ENCODE measurements at places on chromosomes 4 and X.

DNA sequence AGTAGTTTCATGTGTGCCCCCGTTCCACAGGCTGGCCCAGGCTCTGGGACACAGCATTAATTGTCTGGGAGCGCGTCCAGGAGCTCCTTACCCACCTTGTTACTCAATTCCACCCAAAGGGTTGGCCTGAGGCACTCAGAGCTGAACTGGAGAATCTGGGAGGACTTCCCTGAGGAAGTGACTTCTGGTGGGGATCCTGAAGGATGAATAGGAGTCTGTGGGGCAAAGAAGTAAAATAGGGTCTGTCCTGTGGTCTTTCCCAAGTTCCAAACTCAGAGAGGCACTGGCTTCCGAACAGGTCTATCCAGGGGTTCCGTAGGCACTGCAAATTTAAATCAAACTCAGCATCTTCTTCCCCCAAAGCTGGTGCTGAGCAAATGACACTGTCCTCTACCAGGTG lies 204.3 kb downstream of the AFAP1 start:
- no peak for DNase-seq

- DNase-seq = no peak
Observed at GRCh38 chrX:50877310-50877709, 33.2 kb upstream of the BMP15 start.

- DNase-seq = peak; percentile 76
Observed at GRCh38 chr4:145481164-145481941, at the start of gene SMAD1. Gene SMAD1, plus strand, starts transcription at chr4:145481853. Its CDS starts 32,761 bp downstream, at chr4:145514614.

DNA sequence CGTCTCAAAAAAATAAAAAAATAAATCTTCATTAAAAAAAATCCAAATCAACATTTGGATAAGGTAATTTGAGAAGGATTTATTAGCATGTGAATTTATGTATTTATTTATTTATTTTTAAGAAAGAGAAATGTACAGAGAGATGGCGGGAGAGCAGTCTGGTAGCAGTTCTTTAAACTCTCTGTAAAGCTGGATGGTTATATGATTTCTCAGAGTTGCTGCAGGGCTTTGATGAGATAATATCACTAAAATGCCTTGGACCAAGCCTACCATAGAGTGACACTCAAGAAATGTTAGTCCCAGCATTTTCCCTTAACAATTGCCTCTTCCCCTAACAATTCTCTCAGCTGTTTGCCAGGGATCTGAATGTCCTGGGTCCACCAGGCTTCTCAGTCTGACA lies 103.4 kb upstream of the LNX1 start:
- DNase-seq = no peak

GRCh38 chr4:8052160-8052691 lies 106.4 kb downstream of the ABLIM2 start:
- no peak for DNase-seq

- no peak for DNase-seq
Observed at GRCh38 chr4:142347241-142347640, 498.9 kb downstream of the INPP4B start.

DNA sequence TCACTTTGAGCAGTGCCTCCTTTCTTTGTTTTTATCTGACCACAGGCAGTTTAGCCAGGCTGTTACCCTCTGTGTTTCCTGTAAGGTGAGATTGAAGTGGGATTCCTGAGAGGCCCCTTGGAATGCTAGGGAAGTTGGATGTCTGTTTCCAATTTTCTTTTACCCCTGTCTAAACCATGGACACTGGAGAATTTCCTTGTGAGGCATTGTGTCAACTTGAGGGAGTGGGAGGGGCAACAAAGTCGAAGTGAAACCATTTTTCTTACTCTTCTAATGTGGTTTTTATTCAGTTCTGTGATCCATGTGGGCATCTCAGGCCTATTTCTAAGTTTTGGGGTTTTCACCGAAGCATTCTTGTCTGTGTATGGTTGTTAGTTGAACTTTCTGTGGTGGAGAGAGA lies 296.1 kb upstream of the UGT8 start:
- peak; percentile 14 for DNase-seq

DNA sequence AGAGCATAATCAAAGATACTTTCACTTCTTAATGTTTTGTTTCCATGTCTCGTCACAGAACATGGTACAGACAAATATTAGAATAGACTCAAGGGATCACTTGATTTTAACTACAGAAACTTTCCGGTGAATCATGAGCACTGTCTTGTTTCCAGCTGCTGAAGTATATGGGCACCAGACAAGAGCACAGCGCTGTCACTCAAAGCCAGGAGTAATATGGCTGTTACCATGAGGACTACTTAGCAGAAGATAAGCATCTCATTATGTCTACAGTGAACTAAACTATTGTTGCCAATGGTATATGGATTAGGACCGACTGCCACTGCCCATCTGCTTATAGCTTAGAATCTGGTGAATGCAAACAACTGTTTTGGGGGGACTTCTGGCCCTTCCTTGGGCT lies 34.3 kb downstream of the MECP2 start:
- DNase-seq = no peak

- peak; percentile 64 for DNase-seq
Observed at GRCh38 chr4:44447563-44448504, 775 bp downstream of the KCTD8 start.

DNA sequence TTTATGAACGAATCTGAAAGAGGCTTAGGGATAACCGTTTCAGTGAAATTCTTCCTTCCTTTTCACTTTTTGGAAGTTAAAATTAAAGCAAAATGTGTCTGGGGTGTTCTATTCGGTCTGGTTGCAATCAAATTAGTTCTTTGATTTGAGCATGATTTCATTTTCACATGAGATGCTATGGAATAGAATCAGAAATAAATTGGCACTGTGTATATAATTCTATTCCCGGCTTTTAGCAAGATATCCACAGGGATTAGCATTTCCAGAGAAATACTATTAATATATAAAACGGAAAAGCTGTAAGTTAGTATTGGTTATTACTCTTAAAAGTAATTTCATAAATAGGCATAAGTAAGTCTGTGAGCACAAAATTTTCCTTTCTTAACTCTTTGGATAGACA lies 1676.8 kb upstream of the PCDH7 start:
- DNase-seq = no peak

- DNase-seq = no peak
Observed at GRCh38 chr4:123116412-123116811, 194.0 kb upstream of the NUDT6 start.

DNA sequence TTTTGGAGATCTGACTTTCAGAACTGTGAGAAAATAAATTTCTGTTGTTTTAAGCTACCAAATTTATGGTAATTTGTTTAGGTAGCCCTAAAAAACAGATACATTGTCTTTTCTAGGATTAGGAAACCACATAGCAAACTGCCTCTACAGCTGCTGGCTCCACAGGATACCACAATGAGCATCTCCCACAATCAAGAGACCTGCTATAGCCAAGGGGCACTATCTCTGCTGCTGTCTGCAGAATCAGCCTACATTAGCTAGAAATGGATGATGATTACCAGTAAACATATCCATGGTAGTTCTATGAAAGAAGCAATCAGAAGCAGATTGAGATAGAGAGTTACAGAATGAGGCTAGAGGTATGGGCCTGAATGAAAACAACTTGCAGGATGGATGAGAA lies 244.4 kb upstream of the NDST4 start:
- no peak for DNase-seq

DNA sequence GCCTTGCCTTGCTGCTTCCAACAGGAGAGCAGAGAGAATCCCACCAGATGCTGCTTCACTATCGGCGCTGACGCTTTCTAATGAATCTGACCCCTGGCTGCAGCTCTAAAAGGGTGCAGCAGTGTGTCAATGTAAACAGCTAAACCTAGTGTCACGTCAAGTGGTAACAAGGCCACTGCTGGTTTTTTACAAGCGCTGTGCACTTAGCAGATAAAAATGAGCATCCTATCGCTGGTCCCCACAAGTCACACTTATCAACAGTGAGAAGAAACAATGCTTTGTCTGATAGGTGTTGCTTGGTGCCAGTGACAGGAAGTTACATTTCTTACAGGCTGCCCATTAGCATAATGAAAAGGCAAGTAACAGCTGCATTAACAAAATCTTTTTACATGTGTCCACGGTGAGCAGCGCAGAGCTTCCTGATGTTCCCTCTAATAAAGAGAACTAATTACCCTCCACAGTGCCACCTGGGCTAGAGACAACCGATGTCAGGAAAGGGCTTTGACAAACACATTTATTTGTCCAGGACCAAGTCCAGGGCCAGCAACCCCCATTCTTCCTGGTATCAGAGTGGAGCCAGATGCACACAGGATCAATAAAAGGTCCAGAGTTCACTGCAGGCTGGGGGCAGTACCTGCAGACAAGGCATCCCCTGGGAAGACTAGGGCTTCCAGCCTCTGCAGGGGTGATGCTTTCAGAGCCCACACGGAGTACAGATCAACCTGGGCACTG lies 176.0 kb downstream of the MGST2 start:
- DNase-seq = no peak

DNA sequence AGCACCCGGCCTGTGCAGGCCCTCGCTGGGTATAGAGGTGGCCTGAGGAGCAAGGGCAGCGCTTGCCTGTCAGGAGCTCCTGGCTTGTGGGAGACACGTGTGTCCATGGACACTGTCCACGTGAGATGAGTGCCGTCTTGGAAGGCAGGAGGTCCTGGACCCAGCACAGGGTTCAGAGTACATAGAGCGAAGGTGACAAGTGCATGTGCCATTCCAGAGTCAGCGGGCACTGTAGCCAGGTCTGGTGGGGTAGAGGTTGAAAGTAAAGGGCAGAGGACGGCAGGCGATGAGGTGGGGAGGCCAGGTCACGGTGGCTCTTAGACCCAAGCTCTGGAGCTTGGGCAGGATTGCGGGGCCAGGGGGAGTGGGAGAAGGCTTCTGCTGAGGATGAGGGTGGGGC lies 28.4 kb upstream of the TADA2B start:
- no peak for DNase-seq

GRCh38 chrX:110536816-110537215 lies 178.2 kb downstream of the RTL9 start:
- DNase-seq = no peak

- DNase-seq = peak; percentile 28
Observed at GRCh38 chrX:41516999-41517765, 70.0 kb downstream of the NYX start.

DNA sequence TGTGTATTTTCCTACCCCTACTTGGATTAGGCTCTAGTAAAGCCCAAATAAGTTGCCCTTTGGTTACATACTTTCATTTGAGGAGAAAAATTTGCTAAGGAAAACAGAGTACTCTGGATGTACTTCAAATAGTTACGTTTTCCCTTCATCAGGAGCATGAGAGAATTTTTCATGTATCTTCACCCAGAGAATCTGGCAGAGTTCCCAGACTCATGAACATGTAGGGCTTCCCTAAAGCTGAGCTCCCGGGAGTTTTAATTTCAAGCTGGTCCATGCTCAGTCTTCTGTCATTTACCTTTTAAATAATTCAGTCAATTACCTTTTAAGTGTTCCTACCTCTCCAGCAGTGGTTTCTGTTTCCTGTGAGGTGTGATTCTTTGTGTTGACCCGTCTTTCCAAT lies 367.5 kb upstream of the GRID2 start:
- DNase-seq = no peak

- no peak for DNase-seq
Observed at GRCh38 chrX:41066391-41066790, 18.9 kb upstream of the USP9X start.

- DNase-seq = no peak
Observed at GRCh38 chr4:149961876-149962597, 116.2 kb upstream of the DCLK2 start.

DNA sequence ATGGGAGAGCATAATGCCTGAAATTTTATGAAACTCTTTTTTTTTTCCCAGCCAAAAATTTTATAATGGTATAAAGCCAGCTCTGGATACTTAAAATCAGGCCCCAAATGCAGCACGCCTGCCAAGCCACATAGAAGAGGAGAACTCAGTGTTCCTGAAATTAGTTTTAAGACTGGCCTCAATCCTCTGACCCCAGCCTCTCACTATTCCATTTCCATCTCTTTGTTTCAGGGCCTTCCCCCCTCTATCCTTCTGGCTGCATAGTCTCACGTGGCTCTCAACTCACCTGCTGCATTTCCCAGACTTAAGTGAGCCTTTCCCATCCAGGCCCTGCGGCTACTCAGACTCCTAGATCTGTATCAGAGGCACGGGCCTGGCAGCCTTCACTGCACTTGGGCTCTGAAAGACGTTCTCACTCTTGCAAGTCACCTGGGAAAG lies 5.2 kb upstream of the CBR4 start:
- peak; percentile 75 for DNase-seq

GRCh38 chr4:8847331-8847730 lies 24.3 kb downstream of the HMX1 start:
- peak; percentile 2 for DNase-seq

DNA sequence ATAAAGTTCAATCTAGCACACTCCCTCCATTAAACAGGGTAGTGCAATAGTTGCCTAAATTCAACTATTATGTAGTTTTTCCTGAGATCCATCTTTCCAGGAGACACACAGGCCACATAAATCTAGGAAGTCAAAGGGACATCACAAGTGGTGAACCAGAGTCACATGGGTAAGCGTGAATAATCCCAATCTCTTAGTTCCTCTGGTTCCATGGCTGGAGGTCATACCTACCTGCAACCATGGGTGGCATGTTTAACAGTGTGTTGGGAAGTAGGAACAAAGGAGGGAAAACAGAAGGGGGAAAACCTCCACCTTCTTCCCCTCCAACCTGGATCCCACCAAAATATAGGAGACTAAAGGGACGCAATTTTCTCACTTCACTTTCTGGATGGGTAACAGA lies 2651.6 kb downstream of the ARAP2 start:
- DNase-seq = no peak

- no peak for DNase-seq
Observed at GRCh38 chr4:181418496-181418895, 824.7 kb upstream of the TENM3 start.

DNA sequence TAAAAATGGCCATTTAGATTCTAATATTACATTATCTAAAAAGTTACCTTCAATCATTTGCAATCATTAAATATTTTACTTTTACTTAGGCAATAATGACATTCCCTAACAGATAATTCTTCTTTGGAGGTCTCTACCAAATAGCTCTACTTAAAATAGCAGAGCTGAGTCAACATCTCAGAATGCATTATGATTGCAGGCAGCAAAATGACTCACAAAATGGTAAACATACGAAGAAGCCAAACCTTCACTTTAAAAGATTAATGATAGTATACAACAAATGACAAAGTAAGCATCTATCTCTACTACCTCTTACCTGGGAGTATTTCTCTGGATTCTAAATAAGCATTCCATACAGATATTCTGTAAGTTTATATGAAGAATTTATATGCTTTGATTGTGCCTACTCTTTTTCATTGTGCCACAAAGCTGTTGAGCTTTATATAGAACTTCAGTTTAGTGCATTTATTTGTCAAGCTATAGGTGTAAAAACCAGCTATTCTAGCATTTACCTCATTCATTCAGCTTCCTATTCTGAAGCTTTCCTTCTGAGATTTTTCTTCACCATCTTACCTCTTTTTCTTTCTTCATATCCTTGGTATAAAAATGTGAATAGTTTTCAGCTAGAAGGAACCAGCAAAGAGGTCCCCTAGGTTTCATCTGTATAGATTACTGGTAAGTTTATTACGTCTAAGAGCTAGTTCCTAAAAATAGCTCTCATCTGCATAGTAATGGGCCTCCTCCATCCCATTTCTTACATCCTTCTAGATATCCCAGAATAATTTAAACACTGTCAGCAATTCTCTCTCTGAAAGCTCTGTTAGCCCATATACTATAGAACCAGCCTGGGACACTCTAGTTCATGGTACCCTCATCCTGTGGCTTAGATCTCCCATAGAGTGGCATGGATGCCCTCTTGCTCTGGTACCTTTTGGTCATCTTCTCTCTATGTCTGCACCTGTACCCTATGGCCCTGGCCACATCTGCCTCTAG lies 17.2 kb upstream of the SPCS3 start:
- no peak for DNase-seq

- DNase-seq = no peak
Observed at GRCh38 chr4:138412847-138413246, 170.7 kb upstream of the SLC7A11 start.
